Fibroblast of the conjunctiva (primary cell): ENCODE measurements at places on chromosomes 12 and 14.

GRCh38 chr12:99552022-99552421 is 95.5 kb upstream of the GARIN6 start:
- DNase-seq, result no peak

GRCh38 chr12:9650151-9650576 is 19.3 kb upstream of the CLEC2D start:
- no peak for DNase-seq

DNA sequence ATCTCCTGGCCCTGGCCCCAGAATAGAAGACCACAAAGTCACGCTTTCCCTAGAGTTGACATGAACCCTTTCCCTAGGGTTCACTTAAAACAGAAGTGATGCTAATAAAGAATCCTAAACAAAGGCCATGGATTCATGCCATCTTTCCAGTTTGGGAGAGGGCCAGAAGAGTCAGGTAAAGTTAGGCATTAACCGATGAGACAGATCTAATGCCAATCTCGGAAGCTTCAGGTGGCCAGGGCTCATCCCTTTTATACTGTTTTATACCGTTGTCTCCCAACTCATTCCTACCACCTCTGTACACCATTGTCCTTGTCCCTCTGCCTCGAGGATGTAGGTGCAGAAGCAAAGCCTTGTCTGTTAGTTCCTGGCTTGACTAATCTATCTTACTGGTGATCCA is 22.8 kb upstream of the ACTR10 start:
- no peak for DNase-seq

DNA sequence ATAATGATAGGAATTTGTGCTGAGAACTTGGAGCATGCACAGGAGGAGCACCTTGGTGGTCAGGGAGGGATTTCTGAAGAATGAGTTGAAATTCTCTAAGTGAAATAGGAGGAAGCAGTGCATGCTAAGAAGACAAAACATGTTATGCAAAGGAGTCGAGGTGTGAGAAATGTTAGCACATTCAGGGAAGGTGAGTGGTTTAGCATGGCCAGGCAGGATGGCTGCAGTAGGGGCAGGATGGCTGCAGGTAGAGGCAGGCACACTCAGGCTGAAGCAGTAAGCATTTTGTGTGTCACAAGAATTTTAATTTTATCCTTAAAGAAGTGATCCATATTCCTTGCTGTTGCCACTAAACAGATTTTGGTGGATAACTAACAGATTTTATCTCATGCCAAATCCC is 46.3 kb downstream of the CATSPERB start:
- no peak for DNase-seq

GRCh38 chr12:102622618-102623017 is 142.3 kb upstream of the IGF1 start:
- no peak for DNase-seq

DNA sequence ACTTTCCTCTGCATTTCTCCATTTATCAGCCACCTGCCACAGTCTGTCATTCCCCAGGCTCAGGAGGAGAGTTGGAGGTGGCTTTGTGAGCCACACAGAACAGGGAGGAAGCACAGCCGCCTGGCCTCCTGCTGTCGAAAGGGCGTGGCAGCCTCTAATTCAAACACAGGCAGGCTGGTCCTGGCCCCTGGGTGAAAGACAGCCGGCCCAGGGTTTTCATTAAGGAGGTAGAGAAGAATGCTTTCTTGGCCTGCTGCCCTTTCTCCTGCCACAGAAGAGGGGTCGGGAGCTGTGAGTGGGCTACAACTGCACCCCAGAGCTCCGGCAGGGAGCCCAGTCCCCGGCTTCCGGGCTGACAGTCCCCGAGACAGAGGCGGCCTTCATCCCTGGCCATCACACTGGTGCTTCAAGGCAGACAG is 108.6 kb upstream of the FZD10 start:
- no peak for DNase-seq

DNA sequence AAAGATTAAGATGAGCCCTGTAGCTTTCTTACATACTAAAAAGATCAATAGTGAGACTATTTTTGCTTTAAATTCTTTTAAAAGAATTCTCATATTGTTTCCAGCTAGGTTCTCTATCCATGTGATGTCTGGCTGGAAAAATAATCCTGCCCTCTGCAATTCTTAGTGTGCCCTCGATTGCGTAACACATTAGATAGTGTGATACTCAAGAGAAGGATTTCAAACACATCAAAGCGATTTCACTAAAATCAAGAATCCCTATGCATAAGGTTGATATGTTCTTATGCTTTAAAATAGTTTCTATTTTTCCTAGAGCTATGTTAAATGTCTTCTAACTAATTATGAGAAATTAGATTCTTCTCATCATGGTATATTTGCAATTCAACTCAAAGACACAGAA is 127.3 kb upstream of the PLEKHA5 start:
- no peak for DNase-seq

GRCh38 chr12:22856178-22856577 is 231.2 kb downstream of the ETNK1 start:
- DNase-seq, result peak; percentile 20
